ENCODE measurements at places on chromosomes 1 and 21. TPM values are rescaled to one million over a fixed set of nuclear protein-coding genes. Genes with fewer than 3 reads are reported as not detected.
A peak's percentile ranks its signal among the peaks of the same experiment; 100 is the strongest.

DNA sequence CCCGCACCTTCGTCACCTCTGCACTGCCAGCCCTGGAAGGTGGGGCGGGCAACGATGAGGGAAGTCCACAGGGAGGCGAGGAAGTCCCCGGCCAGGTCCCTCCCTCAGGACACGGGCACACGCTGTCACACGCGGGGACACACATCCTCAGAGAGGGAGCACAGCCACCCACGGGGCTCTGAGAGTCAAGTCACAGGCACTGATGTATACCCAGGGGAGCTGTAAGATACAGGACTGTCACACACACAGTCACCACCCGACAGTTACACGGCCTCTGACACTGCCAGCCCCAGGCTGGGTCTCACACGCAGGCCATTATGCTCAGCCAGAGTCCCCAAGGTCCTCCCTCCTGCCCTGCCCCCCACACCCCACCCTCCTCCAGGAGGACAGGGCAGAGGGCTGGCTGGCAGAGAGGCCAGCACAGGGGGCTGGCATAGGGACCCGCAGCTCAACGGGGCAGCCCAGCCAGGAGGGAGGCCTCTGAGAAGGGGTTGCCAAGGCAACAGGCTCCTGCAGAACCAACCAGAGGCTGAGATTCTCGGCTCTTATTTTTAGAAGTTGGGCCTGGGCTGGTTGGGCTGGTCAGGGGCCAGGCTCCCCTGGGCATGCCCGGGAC lies 17.7 kb upstream of the ADGRB2 start:
- H3K36me3 ChIP-seq = no peaks in the 10 kb centered on the region
- H3K27ac ChIP-seq = no peak overlapping the region
- H3K4me3 ChIP-seq = no peak overlapping the region
- peak; percentile 69 for DNase-seq

- no peaks in the 10 kb centered on the region for H3K27me3 ChIP-seq
- no peak for DNase-seq
- H3K27ac ChIP-seq = no peak overlapping the region
- H3K4me1 ChIP-seq = no peaks in the 10 kb centered on the region
- H3K36me3 ChIP-seq = no peaks in the 10 kb centered on the region
- no peak overlapping the region for H3K4me3 ChIP-seq
Observed at GRCh38 chr1:214318356-214318755, 37.4 kb downstream of the SMYD2 start.

GRCh38 chr21:32917362-32918135 lies 108.2 kb upstream of the OLIG2 start:
- no peaks in the 10 kb centered on the region for H3K27me3 ChIP-seq
- no peak overlapping the region for H3K4me3 ChIP-seq
- no peak overlapping the region for H3K27ac ChIP-seq
- DNase-seq = no peak

- H3K27ac ChIP-seq = peak overlapping the region; percentile 91
- peak; percentile 62 for DNase-seq
- H3K36me3 ChIP-seq = no peaks in the 10 kb centered on the region
- H3K27me3 ChIP-seq = no peaks in the 10 kb centered on the region
- H3K4me1 ChIP-seq = peaks cover 36% of the 10 kb centered on the region
- no peak overlapping the region for H3K4me3 ChIP-seq
Observed at GRCh38 chr1:44670751-44671640, 3.3 kb downstream of the TMEM53 start.

DNA sequence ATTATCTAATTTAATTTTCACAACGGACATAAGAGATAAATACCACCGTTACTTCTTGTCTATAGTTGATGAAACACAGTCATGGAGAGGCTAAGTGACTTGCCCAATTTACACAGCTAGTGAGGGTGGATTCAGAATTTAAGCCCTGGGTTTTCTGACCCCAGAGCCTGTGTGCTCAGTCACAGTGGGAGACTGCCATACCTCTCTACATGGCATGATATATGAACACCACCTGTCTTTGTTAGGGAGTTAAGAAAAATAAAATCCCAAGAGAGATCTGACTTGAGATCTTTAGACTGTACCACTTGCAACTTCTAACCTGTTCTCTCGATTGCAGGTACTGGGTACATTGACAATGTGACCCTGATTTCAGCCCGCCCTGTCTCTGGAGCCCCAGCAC lies 40.3 kb downstream of the LAMC2 start:
- no peak overlapping the region for H3K27ac ChIP-seq
- H3K4me3 ChIP-seq = no peak overlapping the region
- no peak for DNase-seq
- H3K36me3 ChIP-seq = no peaks in the 10 kb centered on the region

GRCh38 chr1:99728494-99729235 lies 37.8 kb downstream of the FRRS1 start:
- peak overlapping the region; percentile 12 for H3K27ac ChIP-seq
- no peak overlapping the region for H3K4me3 ChIP-seq
- no peaks in the 10 kb centered on the region for H3K4me1 ChIP-seq
- no peaks in the 10 kb centered on the region for H3K36me3 ChIP-seq

LCK gene
- 58.7 TPM for total RNA-seq

TSPAN1 gene
- total RNA-seq = 1.6 TPM

IVL gene
- not detected for total RNA-seq

All from spleen (tissue), 13 donors.